ENCODE measurements at places on chromosomes 2 and 18.

- DNase-seq = no peak
Measured at GRCh38 chr18:59085797-59086196, 53.9 kb upstream of the SEC11C start.

GRCh38 chr2:217934321-217935131 is 68.3 kb downstream of the TNS1 start:
- peak; percentile 72 for DNase-seq

DNA sequence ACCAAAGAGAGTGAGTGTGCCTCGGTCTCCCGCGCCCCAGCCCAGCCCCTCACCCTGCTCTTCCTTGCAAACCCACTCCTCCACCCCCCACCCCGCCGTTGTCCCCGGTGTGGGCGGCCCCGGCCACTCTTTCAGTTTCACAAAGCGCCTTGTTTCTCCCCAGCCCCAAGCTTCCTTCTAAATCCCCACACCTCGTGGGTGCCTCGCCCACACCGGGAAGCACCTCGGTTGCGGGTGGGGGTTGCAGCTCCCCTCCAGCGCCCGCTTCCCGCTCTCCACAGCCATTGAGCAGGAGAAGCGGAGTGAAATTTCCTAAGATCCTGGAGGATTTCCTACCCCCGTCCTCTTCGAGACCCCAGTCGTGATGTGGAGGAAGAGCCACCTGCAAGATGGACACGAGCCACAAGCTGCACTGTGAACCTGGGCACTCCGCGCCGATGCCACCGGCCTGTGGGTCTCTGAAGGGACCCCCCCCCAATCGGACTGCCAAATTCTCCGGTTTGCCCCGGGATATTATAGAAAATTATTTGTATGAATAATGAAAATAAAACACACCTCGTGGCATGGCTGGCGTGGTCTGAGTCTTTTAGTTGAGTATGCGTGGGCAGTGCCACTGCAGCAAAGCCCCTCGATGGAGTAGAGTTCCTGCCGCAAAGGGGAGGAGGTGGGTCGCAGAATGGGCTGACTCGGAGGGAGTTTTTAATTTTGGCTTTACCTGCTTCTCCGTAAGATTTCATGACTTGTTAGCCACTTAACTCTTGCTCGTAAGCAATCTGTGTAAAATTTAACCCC is 848 bp downstream of the TMSB10 start:
- DNase-seq = peak; percentile 47

DNA sequence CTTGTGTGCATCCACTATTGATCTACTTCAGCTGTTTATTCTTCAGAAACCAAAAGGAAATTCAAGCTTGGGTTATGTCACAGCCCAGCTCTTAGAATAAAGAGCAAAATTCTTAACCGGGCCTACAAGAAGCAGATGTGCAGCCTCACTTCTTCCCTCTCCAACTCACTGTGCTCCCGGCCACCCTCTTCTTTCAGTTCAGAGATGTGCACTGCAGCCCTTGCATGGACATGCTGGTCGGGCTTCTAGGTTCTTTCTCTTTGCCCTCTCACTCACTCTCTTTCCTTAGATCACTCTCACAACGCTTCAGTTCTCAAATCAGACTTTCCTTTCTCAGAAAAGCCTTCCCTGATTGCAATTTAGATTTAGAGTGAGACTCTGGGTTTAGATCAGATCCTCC is 104.1 kb downstream of the CHN1 start:
- no peak for DNase-seq

DNA sequence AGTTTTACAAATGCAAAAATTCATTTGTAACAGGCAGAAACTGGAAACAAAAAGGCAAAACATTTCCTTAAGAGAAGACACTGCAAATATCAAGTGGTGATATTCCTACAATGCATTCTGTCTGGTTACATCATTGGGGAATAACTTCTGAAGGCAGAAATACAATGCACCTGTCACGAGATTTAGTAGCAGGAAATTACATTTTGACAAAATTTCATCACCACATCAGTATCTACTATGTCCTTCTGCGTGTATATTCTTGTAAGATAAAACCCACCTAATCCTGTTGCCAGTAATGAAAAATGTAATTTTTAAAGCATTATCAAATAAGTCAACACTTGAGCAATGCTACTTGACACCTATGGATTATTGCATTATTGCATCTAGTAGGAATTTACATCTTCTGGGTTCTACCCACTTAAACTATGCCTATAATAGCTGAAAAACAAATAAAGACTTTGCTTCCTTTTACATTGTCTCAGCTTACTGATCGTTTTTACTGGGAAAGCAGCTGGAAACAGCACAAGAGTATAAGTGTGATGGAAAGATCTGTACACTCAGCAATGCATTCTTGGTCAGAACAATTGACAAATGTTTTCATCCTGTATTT is 59.5 kb downstream of the IRS1 start:
- DNase-seq = no peak

DNA sequence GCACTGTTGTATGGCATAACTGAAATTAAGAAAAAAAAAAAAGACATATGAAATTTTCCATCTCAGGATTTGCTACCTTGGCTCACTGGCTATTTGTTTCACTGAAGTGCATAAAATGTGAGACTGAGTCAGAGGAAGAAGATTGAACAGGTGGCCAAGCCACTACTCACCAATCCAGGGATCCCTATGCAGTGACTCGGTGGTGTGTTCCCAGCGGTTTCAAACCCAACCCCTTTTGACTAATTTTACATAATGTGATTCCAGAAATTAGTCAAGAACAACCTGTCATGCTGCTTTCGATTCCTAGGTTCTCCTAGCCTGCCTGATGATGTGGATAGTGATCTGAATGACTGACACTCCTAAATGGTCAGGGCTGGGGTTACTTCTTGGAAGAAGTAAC is 77.3 kb downstream of the KLHL14 start:
- DNase-seq = no peak

DNA sequence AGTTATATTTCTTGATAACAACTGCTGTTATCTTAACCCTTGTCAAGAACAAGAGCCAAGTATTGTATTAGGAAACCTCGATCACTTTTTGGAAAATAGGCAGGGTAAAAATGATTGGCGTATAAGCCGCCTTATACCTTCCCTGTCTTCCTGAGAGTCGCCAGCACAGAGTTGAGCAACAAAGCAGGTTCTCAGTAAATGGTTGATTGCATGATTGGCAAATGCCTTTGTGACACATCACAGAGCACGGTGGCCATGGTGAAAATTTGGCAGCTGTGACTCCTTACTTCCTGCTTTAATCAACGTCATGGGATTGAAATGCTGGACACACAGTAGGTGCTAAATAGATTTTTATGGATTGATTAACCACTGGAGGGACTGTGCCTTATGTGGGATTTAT is 3.9 kb upstream of the KLHL29 start:
- DNase-seq = no peak

GRCh38 chr2:217875138-217875537 is 127.7 kb downstream of the TNS1 start:
- DNase-seq = no peak

DNA sequence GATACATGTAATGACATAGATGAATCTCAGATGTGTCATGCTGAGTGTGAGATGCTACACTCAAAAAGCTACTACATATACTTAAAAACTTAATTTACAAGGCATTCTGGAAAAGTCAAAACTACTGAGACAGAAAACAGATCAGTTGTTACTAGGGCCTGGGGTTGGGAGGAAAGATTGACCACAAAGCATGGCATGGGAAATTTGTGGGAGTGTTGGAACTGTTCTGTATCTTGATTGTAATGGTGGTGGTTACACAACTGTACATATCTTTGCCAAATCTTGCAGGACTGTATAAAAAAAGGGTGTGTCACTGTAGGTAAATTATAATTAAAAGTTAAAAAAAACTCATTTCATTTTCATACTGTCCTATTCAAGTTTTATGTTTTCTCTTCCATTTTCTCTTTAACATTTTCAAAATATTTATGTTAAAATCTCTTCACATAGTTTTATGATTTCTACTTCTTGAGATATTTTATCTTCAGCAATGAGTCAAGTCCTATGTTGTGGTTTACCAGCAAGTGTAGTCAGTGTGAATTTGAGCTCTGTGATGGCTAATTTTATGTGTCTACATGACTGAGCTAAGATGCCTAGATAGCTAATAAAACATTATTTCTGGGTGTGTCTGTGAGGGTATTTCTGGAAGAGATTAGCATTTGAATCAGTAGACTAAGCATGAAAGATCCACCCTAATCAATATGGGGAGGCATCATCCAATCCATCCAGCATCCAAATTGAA is 58.6 kb upstream of the VRK2 start:
- no peak for DNase-seq

GRCh38 chr2:14684516-14684915 is 52.0 kb downstream of the LRATD1 start:
- no peak for DNase-seq

DNA sequence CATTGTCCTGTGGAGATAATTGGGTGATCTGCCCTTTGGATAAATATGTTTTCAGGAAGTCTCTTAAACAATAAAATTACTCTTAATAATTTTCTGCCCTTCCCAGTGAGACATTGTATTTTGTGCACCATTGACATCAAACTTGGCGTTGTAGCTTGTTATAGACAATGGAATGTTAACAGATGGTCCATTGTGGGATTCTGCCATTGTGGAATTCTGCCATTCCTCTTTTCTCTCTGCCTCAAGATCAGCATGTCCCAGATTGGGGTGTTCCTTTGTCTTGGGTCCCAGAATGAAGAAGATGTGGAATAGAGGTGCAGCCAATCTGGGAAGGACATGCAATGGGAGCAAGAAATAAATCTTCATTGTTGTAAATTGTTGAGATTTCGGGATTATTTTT is 15.1 kb upstream of the LDAH start:
- DNase-seq = no peak

- peak; percentile 91 for DNase-seq
Measured at GRCh38 chr2:24456599-24457556, 34.2 kb upstream of the NCOA1 start.

GRCh38 chr18:63267975-63268721 is 51.4 kb downstream of the BCL2 start:
- no peak for DNase-seq

DNA sequence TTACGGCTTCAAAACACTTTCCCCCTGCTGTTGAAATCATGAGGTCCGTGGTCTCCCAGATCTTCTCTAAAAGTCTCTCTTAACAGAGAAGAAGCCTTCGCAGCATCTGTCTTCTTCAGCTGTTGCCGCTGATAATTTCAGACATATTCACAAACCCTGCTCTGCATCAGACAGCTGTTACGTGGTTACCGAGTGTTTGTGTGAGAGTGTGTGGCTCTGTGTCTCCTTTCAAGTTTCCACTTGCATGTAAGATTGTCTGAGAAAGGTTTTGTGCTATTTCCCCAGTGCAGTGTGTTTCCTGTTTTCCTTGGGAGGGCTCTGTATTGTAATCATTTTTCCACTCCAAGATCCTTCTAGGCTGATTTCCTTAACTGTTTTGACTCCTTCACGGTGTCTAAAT is 32.8 kb downstream of the MAIP1 start:
- DNase-seq = no peak

DNA sequence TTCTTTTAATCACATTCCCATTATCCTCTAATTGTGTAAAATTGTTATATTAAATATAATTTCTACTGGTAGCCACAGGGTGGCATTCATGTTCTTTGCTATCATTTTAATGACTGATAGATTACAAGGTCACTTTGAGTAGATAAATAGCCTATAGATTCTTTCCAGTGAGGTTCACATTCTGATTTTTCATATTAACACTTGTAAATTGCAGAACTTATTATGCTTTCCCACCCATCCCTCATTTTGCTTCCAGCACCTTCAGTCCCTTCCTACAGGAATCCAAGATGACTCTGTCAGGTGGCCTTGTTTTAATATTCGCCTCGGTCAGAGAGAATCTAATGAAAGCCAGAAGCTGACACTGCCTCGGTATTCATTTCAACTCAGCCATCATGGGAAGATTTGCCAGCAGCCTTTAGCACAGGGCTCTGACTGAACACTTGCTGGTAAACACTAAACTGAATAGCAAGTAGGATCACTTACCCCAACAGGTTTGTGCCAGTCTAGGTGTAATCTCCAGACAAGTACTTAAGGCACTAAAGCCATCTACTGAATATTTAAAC is 101.2 kb upstream of the FSHR start:
- no peak for DNase-seq

GRCh38 chr2:26559556-26559955 is 81.6 kb downstream of the CIB4 start:
- no peak for DNase-seq

DNA sequence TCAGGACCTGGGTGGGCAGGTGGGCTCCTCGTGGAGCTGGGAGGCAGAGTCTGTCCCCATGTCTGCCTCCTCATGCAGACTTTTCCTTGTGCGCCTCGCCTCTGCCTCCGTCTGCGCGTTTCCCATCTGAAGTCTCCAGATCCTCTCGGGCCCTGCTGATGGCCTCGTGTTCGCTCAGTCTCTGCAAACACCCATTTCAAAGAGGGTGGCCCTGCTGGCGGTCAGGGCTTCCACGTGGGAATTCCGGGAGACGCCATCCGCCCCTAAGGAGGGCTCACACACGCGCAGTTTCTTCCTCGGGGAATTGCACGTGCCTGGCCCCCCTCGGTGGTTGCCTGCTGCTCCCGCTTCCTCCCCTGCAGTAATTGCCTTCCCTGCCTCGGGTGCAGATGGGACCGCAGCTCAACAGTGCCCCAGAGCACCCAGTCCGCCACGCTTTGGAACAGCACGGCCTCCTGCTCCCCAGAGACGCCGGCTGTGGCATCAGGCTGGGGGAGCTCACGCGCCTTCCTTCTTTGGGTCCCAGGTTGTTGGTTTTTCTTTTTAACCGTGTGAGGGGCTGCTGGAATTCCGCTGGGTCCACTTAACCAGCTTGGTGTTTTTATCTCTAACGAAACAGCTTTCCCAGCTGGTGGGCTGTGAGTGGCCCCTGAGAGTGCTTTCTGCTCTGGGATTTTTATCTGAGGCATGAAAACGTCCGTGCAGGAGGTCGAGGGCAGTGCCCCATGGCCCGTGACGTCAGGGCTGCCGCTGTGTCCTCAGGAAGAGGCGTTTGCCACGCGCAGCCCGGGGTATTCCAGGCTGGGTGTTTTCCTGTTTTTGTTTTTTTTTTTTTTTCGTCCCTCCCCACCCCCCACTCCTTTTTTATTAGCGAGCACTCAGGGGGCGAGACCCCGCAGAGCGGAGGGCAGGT is 16.1 kb downstream of the NFATC1 start:
- DNase-seq = no peak

- DNase-seq = no peak
Measured at GRCh38 chr2:186308347-186308746, 177.7 kb upstream of the ZC3H15 start.

DNA sequence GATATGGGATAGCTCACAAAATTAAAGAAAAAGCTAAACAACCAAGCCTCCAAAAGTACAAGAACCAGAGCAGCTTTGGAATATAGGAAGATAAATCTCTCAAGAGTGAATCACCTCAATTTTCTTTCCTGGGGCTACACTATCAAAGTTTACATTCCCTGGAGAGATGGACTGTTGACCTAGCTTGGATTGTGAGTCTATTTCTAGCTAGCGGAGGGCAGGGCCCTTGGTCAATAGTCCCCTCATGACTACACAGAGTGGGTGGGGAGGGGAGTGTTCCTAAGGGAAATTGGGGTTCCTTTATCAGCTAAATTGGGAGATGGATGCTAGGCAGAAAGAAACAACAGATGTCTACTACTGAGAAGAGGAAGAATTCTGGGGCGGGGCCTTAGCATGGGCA is 29.9 kb upstream of the EIF2AK3 start:
- no peak for DNase-seq

- DNase-seq = no peak
Measured at GRCh38 chr18:21896732-21897336, 156.2 kb downstream of the MIB1 start.

Measured in bone marrow (tissue), 2 donors.